ENCODE measurements at places on chromosomes 7 and 10. TPM values are rescaled to one million over a fixed set of nuclear protein-coding genes. Genes with fewer than 3 reads are reported as not detected.

GRCh38 chr10:19918794-19919193 is 102.6 kb downstream of the PLXDC2 start:
- no peak for DNase-seq

- DNase-seq = no peak
These were observed 7.5 kb upstream of the CSGALNACT2 start for GRCh38 chr10:43130770-43131171.

DNA sequence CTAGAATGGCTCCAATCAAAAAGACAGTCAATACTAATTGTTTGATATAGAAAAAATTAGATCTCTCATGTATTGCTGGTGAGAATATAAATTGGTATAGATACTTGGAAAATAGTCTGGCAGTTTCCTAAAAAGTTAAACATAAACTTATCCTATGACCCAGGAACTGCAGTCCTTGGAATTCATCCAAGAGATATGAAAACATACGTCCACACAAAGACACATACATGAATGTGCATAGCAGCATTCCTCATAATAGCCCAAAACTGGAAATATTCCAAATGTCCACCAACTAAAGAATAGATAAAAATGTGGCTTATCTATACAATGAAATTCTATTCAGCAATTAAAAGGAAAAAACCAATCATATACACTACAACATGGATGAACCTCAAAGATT is 128.4 kb downstream of the ZFAND4 start:
- DNase-seq = no peak

- DNase-seq = no peak
These were observed 13.1 kb upstream of the GRB10 start for GRCh38 chr7:50795831-50796230.

- no peak for DNase-seq
These were observed 63.9 kb downstream of the PPP1R9A start for GRCh38 chr7:94971051-94971867.

DNA sequence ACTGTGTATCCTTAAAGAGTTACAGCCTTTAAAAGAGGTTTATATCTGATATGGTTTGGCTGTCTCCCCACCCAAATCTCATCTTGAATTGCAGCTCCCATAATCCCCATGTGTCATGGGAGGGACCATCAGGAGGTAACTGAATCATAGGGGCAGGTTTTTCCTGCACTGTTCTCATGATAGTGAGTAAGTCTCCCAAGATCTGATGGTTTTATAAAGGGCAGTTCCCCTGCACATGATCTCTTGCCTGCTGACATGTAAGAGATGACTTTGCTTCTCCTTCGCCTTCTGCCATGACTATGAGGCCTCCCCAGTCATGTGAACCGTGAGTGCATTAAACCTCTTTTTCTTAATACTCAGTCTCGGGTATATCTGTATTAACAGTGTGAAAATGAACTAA is 9.7 kb downstream of the RTKN2 start:
- DNase-seq = no peak

GRCh38 chr10:110533149-110533548 is 34.3 kb upstream of the SMC3 start:
- DNase-seq = peak; percentile 62

- no peak for DNase-seq
These were observed 243.7 kb downstream of the INHBA start for GRCh38 chr7:41459183-41459582.

- peak; percentile 65 for DNase-seq
These were observed at the start of gene SPOCK2 for GRCh38 chr10:72087969-72088888. Gene SPOCK2, minus strand, starts transcription at chr10:72088551. Its CDS starts 223 bp downstream, at chr10:72088328.

DNA sequence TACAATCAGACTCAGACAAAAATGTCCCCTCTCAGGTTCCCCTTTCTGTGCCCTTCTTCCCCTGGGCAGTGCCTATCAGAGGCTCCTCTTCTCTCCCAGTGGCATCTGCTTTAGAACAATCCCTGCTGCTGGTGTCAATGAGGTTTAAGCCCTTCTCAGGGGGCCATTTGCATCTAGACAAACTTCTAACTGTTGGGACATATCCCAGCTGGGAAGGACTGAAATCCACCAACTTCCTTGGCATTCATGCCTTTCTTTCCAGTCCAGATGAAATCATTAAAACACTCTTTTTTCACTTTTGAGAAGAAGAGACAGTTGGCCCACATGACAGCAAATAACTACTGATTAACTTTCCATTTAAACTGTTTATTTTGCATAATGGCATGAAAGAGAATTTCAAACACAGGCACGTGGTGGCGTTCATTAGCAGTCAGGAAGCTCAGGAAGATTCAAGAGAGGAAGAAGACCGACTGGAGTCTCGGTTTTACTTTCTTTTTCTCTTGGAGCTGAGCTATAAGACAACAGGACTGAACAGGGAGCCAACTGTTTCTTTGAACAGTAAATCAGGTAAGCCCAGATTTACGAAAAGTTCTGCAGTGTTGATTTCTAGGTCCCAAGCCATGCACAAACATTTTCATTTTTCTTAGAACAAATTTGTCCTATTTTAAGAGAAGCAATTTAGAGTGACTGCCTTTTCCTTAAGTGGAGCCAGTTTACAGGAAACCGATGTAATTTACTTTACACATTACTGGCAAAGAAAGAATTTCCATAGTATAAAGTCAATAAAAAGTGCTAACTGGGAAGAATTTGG is at the start of gene GIMAP2:
TSS of gene GIMAP2 (plus strand) at position 488 of the 811 bp plus-strand sequence. CDS start 1,354 bp downstream, outside the sequence.
- DNase-seq = no peak

DNA sequence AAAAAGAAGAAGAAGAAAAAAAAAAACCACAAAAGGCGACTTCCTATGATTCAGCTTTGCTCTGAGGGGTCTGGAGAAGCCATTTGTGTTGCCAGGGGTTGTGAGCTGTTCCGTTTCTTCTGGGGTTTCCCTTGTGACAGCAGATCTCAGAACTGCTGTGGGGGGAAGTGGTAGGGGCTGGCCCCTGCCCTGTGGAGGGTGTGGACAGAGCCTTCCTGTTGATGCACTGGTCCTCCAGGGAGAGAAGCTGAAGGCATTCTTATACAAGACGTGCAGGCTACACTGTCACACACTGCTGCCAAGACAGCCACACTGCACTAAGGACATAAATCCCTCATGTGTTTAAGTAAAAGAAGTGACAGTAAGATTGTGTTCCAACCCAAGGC is 17.3 kb upstream of the CSGALNACT2 start:
- DNase-seq = no peak

GRCh38 chr7:112097524-112097923 is 108.7 kb downstream of the DOCK4 start:
- no peak for DNase-seq

GRCh38 chr10:70672165-70673042 is at the start of gene ADAMTS14:
Gene ADAMTS14, plus strand, starts transcription at chr10:70672506. Its CDS starts 297 bp downstream, at chr10:70672803.
- peak; percentile 80 for DNase-seq

GRCh38 chr10:123578721-123579120 is 87.4 kb upstream of the GPR26 start:
- DNase-seq = no peak

- no peak for DNase-seq
These were observed 16.9 kb downstream of the SMURF1 start for GRCh38 chr7:99126921-99127553.

DNA sequence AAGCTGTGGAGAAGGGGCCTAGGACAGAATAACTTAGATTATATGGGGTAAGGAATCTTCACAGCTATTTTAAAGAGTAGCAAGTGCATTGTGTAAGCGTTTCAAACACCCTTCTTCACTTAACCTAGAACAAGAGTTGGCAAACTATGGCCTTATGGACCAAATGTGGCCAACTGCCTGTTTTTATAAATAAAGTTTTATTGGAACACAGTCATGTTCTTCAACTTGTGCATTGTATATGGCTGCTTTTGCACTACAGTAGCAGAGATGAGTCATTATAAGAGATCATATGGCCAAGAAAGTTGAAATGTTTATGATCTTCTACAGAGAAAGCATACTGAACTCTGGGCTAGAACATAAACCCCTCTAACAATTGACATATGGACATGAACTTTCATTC is 187.8 kb downstream of the ETV1 start:
- DNase-seq = no peak

- DNase-seq = peak; percentile 17
These were observed 70.2 kb upstream of the FERD3L start for GRCh38 chr7:19215412-19215811.

DNA sequence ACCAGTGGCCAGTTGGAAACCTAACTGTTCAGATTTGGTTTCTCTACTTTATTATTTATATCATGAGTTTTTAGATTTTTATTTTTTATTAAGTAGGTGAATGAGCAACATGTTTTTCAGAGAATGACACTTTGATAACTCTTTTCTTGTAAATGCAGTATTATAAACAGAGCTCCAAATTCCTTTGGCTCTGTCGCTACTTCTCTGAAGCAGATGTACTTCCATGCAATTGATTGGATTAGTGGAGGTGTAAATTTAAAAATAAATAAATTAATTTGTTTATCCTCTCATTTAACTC is 34.3 kb upstream of the ICA1 start:
- no peak for DNase-seq

DNA sequence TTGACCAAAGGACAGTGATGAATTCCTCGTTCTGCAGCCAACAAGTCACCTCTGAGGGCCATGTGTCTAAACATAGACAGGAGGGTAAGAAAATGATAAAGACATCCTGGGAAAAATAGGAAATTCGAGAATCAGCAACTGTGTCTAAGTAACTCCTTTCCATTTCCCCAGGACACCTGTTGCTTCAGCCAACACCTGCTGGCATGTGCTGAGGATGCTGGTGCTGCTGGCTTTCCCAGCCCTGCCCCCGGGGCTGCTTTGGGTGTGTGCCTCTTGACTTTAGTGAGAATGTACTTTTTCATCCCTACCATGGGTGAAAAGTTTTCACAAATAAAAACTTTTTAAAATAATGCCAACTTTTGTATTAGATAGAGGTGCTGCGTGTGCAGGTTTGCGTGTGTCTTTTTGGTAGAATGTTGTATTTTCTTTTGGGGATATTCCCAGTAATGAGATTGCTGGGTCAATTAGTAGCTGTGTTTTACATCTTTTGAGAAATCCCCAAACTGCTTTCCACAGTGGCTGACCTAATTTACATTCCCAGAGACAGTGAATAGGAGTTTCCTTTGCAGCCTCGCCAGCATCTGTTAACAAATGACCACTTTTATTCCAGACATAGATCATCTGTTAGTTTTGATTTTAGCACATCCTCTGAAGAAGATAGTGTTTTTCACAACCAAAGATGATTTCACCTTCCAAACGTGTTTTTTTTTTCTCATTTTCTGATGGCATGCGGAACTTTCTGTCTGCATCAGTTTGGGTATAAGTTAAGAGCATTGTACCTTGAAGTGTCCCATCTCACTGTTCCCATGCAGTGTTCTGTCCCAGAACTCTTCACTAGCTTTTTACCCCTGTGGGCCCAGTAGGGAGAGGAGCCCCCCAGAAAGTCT is 104.2 kb upstream of the ACBD5 start:
- DNase-seq = peak; percentile 12

GRCh38 chr10:33798754-33799153 is 464.3 kb upstream of the NRP1 start:
- DNase-seq = no peak

DNA sequence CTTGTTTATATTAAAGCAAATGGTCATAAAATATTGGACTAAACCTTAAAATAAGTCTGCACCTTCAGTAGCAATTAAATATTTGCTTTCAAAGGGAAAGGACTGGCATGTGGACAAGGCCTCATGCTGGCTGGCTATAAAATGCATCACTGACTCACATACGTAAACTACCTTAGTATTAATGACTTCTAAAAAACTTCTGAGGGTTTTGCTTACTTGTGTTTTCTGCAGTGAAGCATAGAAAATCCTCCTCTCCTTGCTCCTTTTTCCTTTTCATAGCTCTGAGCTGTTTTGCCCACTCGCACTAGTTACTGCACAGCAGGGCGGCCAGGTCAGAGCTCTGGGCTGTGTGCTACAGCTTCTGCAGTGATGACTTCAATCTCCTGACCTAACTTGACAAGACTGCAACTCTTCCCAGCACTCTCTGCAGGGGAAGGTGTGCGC is 82.3 kb downstream of the CUL2 start:
- DNase-seq = peak; percentile 20

DNA sequence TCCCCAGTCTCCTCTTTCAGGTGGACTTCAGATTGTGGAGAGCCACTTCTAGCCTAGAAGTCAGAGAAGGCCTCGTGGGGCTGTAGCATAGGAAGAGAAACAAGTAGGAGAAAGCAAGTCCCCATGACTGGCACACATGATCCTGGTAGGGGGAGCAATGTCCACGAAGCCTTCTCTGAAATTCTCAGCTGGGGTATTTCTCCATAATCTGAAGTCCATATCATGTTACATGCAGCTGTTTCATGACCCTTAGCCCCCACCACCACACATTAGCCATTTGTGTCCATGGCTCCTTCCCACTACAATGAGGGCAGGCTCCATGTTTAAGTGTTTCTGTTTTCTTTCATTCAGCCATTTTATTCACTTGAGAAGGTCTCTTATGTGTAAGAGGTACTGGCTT is 43.2 kb downstream of the LAMB4 start:
- no peak for DNase-seq

- no peak for DNase-seq
These were observed 112.0 kb upstream of the PRKCQ start for GRCh38 chr10:6692103-6692502.

DNA sequence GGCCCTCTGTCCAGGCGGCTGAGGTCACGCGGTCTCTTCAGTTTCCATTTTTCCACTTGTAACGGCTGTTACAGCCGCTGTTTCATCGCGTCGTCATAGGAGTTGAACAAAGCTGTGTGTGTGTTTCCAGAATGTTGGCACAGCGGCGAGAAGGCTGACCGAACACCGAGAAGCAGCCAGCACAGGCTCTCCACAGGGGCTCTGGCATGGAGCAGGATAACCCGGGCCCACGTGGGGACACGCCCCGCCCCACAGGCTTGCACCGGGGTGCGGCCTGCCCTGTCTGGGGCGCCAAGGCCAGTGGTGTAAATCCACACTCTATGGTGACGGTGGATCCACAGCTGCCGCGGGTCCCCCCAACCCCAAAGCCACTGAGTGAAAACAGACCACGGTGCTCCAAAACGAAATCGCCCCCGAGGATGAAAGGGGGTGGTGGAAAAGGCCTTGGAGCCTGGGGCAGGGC is 448.2 kb downstream of the DNAJB6 start:
- no peak for DNase-seq

DNA sequence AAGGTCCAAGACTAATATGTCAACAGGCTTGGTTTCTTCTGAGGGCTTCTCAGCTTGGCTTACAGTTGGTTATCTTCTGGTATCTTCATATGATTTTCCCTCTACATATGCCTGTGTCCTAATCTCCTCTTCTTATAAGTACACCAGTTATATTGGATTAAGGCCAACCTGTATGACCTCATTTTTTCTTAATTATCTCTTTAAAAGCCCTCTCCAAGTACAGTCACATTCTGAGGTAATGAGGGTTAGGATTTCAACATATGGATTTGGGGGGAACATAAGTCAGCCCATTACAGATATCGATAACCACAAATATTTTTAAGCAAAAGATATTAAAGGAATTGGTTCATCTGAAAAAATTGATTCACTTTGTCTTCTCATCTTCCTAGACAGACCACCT is 49.2 kb downstream of the IQUB start:
- DNase-seq = no peak

Gene SPRN
- 0.06 TPM for total RNA-seq

Gene EN2
- total RNA-seq = not detected

Gene AFAP1L2
- total RNA-seq = 6.9 TPM

Gene ATP5F1C
- total RNA-seq = 356 TPM

Gene IGF2BP3
- 242 TPM for total RNA-seq

Gene PRKG1
- total RNA-seq = 22.7 TPM

Gene PAX4
- not detected for total RNA-seq

Gene HTR5A
- not detected for total RNA-seq

Gene WDFY4
- not detected for total RNA-seq

Gene MET
- 7.0 TPM for total RNA-seq

Gene SMO
- 114 TPM for total RNA-seq
